ENCODE measurements at places on chromosomes 6 and 20.

DNA sequence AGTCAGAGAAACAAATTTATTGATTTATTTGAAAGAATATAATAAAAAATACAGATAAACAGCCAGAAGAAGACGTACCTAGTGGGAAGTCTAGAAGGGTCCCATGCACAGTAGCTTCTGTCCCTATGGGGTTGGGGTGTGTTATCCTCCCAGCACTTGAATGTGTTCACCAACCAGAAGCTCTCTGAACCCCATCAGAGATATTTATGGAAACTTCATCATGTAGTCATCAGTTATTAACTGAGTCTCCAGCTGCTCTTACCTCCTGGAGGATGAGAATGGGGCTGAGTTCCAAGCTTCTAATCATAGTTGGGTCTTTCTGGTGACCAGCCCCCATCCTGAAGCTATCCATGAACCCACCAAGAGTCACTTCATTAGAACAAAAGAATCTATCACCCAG lies 15.4 kb upstream of the USP45 start:
- no peak for DNase-seq

- no peak for DNase-seq
Measured at GRCh38 chr6:36700831-36701230, 3.2 kb downstream of the RAB44 start.

DNA sequence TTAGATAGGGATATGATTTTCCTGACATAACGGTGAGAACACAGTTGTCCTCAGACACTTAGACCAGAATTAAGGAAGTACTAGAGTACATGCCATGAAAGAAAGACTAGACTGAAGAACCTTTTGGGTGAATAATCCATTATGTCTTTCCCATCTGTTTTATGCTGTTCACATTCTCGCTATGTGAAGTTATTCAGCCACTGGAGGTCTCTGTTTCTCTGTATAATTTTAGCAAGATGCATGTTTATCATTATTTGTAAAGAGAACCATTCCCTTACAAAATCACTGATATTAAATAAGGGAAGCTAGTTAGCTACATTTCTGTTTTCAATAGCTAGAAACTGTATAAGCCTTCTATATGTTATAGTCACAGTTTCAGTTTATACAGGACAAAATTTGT lies 391.9 kb downstream of the CD109 start:
- DNase-seq, result no peak

- DNase-seq, result no peak
Measured at GRCh38 chr6:43211955-43212354, 17.3 kb downstream of the DNPH1 start.

- no peak for DNase-seq
Measured at GRCh38 chr6:168314948-168315347, 4.6 kb downstream of the DACT2 start.

DNA sequence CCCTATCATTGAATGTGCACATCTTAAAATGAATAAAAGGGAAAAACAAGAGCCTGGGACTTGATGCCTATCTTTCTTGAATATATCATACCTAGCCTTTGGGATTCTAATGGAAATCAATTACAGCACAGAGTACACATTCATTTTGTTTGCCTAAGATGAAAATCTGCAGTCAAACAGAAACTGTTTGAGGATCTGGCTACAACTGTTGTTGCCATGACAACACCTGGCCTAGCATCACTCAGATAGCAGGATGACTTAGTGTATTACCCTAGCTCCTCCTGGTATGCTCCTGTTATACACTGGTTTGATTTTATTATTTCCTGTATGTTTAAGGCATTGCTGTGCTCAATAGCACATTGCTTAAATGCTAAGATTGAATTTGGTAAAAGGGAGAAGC lies 71.5 kb upstream of the LAMP5 start:
- no peak for DNase-seq

DNA sequence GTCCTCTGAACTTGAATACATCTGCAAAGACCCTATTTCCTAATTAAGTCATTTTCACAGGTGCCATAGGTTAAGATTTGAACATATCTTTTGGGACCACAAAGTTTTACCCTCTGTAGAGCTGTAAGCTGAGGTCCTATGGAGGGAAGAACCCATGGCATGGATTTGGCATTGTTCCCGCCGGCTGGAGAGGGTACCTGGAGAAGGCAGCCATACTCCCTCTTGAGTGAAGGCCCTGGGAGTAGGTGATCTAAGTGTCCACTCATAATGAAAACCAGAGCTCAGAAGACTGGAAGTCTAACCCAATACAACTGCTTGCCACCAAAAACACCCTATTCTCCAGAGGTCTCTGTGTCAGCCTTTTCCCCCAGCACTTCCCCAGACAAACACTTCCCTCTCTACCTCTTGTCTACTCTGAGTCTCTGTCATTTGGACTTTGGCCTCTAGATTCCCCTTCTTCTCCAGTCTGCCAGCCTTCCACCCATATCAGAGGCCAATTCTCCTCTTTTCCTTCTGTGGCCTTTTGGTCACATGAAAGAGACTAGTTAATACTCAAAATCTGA lies 363.9 kb downstream of the MAFB start:
- no peak for DNase-seq

- no peak for DNase-seq
Measured at GRCh38 chr20:1165521-1165920, 19.3 kb downstream of the TMEM74B start.

DNA sequence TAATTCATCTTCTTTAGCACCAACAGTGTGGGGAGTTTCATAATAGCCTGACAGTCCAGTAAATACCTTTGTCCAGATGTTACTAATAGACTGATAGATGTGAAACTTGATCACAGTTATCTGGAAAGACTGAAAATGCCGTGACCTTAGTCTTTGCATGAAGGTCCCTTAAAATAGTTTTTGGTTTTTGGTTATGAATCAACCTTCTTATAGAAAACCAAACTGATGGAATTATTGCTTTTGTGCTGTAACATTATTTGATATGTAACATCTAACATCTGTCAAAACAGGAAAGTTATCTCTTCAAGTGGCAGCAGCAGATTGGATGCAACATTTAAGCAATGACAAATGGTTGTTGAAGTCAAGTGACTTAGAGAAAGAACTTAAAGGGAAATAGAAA lies 190.4 kb downstream of the DOK5 start:
- no peak for DNase-seq

GRCh38 chr6:21808045-21808470 lies 214.5 kb downstream of the SOX4 start:
- DNase-seq, result no peak

DNA sequence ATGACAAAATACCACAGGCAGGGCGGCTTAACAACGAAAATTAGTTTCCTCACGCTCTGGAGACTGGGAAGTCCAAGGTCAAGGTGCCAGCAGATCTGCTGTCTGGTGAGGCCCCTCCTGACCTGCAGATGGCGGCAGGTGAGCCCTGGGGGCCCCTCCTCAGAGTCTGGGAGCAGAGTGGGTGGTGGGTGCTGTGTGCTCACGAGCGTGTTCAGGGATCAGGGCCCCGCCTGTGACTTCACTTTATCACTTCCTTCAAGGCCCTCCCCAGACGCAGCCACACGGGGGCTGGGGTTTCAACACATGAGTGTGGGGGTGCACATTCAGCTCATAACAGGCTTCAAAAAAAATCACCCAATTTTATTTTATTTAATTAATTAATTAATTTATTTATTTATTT lies 39.3 kb downstream of the SLC2A4RG start:
- DNase-seq, result no peak

DNA sequence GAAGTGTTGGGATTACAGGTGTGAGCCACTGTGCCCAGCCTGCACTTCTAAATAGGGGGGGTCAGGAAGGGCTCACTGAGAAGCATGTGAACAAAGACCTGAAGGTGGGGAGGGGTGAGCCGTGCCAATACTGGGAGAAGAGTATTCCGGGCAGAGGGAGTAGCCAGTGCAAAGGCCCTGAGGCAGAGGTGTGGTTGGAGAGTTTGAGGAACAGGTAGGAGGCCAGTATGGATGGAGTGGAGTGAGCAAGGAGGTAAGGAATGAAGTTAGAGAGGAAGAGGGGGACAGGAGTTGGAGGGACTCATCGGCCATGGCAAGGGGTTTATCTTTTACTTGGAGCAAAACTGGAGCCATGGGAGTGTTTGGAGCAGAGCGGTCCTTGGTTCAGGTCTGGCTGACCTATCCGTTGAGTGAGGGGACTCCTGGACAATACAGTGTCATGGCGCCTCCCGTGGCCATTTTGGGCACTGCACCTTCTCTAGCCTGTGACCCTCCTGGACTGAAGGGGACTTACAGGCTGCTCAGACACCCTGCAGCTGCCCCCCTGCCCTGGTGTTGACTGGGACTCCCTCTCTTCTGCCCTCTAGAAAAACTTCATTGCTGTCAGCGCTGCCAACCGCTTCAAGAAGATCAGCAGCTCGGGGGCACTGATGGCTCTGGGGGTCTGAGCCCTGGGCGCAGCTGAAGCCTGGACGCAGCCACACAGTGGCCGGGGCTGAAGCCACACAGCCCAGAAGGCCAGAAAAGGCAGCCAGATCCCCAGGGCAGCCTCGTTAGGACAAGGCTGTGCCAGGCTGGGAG lies 12.1 kb downstream of the FOXS1 start:
- no peak for DNase-seq

- DNase-seq, result no peak
Measured at GRCh38 chr6:71582820-71583219, 294.2 kb downstream of the OGFRL1 start.

Measured in cortex of kidney (tissue), 1 donor.